Activated CD4-positive, alpha-beta T cell treated with anti-CD3 and anti-CD28 coated beads, Interleukin-2, amount 10 ng/mL, durations not matched to agents 24 days and 14 days (primary cell): ENCODE measurements at places on chromosomes 4 and X. TPM values are rescaled to one million over a fixed set of nuclear protein-coding genes. Genes with fewer than 3 reads are reported as not detected.

DNA sequence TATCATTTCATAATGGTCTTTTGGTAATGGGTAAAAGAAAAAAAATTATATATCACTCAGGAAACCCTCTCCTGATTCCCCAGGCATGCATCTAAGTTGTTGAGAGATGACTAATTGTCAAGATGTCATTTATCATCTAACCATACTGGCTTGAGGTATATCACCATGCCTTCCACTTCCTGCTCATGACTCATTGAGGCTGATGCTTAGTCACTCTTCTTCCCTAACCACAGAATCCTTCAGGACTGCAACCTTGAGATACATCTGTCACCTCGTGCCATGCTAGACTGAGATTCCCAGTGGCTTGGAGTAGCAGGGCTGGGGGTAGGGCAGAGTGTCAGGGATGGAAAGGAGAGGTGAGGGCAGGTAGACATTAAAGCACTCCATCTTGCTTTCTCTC is 782.5 kb upstream of the INTU start:
- no peak overlapping the region for H3K4me3 ChIP-seq
- H3K27ac ChIP-seq, result no peak overlapping the region
- DNase-seq, result no peak

DNA sequence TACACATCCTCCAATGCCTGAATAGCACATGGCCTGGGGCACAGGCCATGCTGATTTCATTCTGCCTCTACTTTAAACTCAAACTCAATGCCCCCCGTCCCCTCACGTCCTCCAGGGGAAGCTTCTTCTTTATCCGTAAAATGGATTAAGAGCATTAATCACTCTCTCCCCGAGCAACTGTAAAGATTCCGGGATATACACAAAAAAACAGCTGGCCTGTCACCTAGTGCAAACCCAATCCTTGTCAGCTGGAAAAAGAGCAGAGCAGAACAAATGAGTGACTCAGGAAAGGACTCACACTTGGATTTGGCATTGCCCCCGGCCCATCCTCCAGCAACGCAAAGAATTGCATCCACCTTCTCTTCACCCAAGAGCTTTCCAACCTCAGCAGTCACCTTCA is 7.8 kb downstream of the QDPR start:
- no peak for DNase-seq
- no peak overlapping the region for H3K4me3 ChIP-seq
- H3K27me3 ChIP-seq, result no peaks in the 10 kb centered on the region
- peaks cover 10% of the 10 kb centered on the region for H3K4me1 ChIP-seq
- peaks cover 53% of the 10 kb centered on the region for H3K36me3 ChIP-seq
- no peak overlapping the region for H3K27ac ChIP-seq

DNA sequence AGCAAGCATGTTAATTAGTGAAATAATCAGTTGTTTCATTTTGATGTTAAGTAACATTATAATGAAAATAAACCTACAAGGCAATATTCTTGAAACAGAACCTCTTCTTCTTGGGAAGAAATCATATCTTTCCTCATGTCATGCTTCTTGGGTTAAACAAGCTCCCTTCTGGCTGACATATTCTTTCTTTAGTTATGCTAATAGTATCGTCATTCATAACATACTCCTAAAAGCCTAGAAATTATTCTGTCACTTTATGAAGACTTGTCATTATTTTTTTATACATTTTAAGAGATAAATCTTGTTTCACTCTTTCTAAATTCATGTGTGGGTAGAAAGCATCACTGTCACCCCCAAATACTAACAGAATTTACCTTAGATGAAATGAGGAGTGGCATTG is 1047.0 kb upstream of the GRID2 start:
- DNase-seq, result no peak
- H3K4me3 ChIP-seq, result no peak overlapping the region
- no peaks in the 10 kb centered on the region for H3K27me3 ChIP-seq
- H3K27ac ChIP-seq, result no peak overlapping the region
- H3K36me3 ChIP-seq, result no peaks in the 10 kb centered on the region
- H3K4me1 ChIP-seq, result no peaks in the 10 kb centered on the region

The SSX1 gene
- not detected in 2 replicates for total RNA-seq

DNA sequence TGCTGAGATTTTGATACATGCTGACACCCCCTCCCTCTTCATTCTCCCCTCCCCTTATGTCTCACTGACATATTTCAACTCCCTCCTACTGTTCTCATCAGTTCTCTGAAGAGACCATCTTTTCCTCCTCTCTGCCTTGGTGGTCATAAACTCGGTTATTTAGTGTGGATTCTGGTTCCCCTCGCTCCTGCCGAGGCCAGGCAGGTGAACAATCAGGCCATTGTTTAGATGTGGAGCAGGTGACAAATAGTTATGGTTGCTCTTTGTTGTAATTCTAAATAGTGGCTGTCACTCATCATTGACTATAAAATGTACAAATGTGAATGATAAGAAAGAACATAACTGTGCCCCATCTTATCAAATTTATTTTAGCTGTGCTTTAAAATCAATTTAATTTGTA is 324.6 kb downstream of the BCOR start:
- H3K4me1 ChIP-seq, result peaks cover 43% of the 10 kb centered on the region
- no peak for DNase-seq
- H3K27me3 ChIP-seq, result no peaks in the 10 kb centered on the region
- peak overlapping the region; percentile 82 for H3K4me3 ChIP-seq
- no peaks in the 10 kb centered on the region for H3K36me3 ChIP-seq

GRCh38 chr4:8289151-8289750 is 19.7 kb downstream of the HTRA3 start:
- no peak for DNase-seq
- no peaks in the 10 kb centered on the region for H3K36me3 ChIP-seq
- H3K27ac ChIP-seq, result no peak overlapping the region
- H3K27me3 ChIP-seq, result no peaks in the 10 kb centered on the region

The WNK3 gene
- 0.07 and 0.12 TPM in 2 replicates for total RNA-seq

DNA sequence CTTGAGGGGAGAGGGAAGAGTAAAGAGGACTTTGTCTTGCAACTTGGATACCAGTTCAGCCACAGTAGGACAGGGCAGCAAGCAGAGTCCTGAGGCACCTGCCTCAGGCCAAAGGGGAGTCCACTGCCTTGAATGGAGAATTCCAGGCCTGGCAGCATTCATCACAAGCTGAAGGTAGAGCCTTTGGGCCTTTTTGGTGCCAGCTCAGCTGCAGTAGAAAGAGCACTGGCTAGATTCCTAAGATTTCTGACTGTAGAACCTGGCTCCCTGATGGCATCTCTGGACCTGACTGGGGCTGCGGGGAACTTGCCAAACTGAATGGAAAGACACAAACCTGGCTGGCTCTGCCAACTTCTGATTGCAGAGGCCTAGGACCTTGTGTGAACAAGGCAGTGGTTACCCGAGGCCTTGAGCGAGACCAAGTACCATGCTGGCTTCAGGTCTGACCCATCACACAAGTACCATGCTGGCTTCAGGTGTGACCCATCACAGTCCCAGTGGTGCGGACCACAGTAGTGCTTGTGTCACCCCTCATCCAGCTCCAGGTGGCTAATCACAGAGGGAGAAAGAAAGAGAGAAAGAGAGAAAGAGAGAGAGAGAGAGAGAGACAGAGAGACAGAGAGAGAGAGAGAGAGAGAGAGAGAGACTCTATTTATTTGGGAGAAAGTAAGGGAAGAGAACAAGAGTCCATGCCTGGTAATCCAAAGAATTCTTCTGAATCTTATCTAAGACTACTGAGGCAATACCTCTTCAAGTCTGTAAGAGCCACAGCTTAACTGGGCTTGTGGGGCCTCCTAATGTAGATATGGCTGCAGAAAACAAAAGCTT is 137.6 kb upstream of the SPIN4 start:
- DNase-seq, result no peak
- peaks cover 4% of the 10 kb centered on the region for H3K36me3 ChIP-seq
- no peaks in the 10 kb centered on the region for H3K27me3 ChIP-seq
- no peak overlapping the region for H3K27ac ChIP-seq
- H3K4me1 ChIP-seq, result no peaks in the 10 kb centered on the region

DNA sequence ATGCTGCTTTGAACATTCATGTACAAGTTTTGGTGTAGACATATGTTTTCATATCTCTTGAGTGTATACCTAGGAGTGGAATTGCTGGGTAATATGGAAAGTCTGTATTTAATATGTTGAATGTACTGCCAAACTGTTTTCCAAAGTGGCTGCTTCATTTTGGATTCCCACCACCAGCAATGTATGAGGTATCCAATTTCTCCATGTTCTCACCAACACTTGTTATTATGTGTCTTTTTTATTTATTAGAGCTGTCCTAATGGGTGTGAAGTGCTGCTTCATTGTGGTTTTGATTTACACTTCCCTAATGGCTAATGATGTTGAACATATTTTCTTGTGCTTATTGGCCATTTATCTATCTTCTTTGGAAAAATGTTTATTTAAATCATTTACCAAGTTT is 60.4 kb downstream of the BCOR start:
- H3K4me3 ChIP-seq, result no peak overlapping the region
- peaks cover 20% of the 10 kb centered on the region for H3K4me1 ChIP-seq
- no peak for DNase-seq
- H3K27me3 ChIP-seq, result no peaks in the 10 kb centered on the region
- H3K36me3 ChIP-seq, result no peaks in the 10 kb centered on the region
- H3K27ac ChIP-seq, result no peak overlapping the region

- H3K4me1 ChIP-seq, result peaks cover 37% of the 10 kb centered on the region
- H3K36me3 ChIP-seq, result peaks cover 14% of the 10 kb centered on the region
- DNase-seq, result peak; percentile 91
- peak overlapping the region; percentile 94 for H3K27ac ChIP-seq
Measured at GRCh38 chrX:24479924-24480323, 14.8 kb downstream of the PDK3 start.

DNA sequence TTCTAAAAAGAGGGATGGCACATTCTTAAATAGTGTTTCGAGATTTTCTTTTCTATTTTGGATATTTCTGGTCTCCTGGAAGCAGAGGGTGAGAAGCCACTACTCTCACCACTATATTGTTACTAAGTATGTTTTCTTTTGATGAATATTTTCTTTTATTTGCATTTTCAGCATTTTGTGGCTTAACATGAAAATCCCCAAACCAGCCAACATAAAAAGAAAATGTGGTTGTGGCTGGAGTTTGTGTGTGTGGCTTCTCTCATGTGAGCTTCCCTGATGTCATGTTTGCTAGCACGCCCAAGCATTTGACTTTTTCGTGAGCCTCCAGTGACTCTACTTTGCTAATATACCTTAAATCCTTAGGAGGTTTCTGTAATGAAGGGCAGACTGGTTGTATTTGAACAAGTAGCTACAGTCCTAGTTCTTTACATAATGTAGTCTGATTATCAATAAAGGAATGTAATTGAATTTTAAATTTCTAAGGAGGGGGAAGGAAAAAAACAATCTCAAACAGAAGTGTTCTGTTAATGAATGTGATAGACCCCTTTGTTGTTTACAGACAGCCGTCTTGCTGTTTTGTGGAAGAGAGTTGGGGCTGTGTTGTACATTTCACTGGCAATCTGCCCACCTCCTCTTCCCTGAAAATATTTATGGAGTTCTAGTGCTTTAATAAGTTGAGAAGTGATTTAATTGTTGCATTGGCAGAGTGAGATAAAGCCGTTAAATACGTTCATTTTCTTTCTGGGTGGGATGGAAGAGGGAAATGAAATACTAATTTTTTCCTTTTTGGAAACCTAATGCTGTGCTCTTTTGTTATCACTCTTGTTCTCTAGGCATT is 114.6 kb downstream of the ARHGAP10 start:
- H3K27me3 ChIP-seq, result peaks cover 3% of the 10 kb centered on the region
- H3K27ac ChIP-seq, result no peak overlapping the region
- peaks cover 11% of the 10 kb centered on the region for H3K4me1 ChIP-seq

DNA sequence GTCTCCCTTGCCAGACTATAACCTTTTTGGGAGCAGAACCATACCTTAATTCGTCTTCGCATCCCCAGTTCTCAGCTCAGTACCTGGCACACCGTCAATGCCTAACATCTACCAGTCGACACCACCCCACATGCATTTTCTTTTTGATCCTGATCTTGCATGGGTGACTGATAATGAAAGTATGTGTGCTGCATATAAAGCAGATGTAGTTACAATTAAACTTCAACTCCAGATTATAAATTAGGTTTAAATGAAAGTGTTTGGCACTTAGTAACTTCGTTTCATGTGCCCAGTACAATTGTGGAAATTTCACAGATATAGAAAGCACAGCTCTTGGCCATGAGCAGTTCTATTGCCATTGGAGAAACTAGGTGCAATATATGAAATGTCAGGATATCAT is 8.8 kb upstream of the NKX6-1 start:
- peaks cover 40% of the 10 kb centered on the region for H3K27me3 ChIP-seq
- peaks cover 2% of the 10 kb centered on the region for H3K4me1 ChIP-seq
- H3K36me3 ChIP-seq, result no peaks in the 10 kb centered on the region
- no peak overlapping the region for H3K4me3 ChIP-seq
- H3K27ac ChIP-seq, result no peak overlapping the region

DNA sequence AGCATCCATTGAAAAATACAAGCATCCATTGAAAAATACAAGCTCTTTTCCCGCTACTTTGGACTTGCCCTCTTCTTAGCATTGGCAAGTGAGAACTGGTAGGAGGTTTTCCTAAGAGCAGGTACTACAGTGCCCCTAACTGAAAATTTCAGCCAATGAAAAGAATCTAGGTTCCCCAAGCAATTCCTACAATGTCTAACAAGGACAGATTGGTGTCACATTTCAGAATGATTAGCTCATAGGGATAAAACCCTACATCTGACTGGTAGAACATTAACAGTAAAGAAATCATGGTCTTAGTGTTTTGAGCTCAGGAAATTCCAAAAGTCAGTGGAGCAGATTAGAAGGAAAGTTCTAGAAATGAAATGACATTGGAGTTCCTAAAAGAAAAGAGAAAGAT is 68.6 kb upstream of the QRFPR start:
- no peak overlapping the region for H3K4me3 ChIP-seq
- no peaks in the 10 kb centered on the region for H3K36me3 ChIP-seq
- no peaks in the 10 kb centered on the region for H3K4me1 ChIP-seq

The PAGE5 gene
- not detected in 2 replicates for total RNA-seq

DNA sequence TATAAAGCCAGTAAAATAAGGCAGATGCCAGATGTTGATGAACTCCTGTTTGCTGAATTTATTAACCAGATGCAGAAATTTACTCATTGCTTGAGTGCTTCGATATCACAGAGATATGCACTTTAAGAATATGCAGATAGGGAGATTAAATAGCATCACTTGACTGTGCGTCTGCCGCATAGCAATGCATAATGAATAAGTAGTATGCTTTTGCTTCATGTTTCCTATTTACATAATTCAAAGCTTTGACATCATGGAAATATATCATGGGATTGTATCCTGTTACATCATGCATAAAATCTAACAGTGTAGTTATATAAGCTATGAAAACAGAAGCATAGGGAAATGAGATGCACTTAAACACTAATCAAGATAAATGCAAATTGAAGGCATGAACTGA is 45.9 kb downstream of the VEGFC start:
- H3K27ac ChIP-seq, result no peak overlapping the region
- H3K4me3 ChIP-seq, result no peak overlapping the region
- H3K27me3 ChIP-seq, result no peaks in the 10 kb centered on the region

The PRDM5 gene
- total RNA-seq, result not detected in 2 replicates

The FOXO4 gene
- 9.4 and 9.8 TPM in 2 replicates for total RNA-seq

The TMEM154 gene
- total RNA-seq, result 7.9 and 9.0 TPM in 2 replicates

DNA sequence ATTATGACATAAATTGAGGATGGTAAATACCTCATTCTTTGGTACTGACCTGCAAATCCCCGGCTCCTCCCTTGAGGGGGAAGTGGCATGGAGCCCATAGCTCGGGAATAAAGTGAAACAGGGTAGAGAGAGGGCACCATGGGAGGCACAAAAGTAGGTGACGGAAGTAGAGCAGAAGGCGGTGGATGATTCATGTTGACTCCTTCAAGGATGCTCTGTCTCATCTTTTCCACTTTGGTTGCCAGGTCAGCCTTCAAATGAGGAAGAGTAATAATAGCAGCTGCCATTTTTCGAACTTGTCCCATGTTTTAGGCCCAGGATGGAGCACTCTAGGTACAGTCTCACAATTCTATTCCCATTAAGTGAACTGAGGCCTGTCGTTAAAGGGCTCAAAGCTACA is 41.4 kb upstream of the PHF8 start:
- no peak for DNase-seq
- H3K36me3 ChIP-seq, result no peaks in the 10 kb centered on the region
- H3K4me1 ChIP-seq, result no peaks in the 10 kb centered on the region
- H3K27ac ChIP-seq, result no peak overlapping the region
- H3K4me3 ChIP-seq, result no peak overlapping the region
